ENCODE measurements at places on chromosomes 7 and 10. TPM values are rescaled to one million over a fixed set of nuclear protein-coding genes. Genes with fewer than 3 reads are reported as not detected.

DNA sequence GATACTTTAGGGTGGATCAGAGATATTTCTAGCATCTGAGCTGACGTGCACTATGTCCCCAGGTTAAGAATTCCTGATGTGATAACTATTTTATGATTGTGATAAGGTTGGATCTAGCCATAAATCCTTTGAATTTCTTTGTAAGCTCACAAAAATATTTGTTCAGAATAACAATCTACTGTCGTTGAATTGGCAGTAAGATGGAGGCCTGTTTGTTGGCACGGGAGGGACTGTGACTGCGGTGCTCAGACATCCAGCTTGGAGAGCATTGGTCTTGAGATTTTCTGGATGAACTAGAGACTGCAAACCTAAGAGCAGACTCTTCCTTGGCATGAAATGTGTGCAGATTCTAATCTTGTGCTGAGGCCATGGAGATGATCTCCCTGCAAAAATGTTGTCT, 131.1 kb downstream of the LRRC4 start:
- DNase-seq: no peak

DNA sequence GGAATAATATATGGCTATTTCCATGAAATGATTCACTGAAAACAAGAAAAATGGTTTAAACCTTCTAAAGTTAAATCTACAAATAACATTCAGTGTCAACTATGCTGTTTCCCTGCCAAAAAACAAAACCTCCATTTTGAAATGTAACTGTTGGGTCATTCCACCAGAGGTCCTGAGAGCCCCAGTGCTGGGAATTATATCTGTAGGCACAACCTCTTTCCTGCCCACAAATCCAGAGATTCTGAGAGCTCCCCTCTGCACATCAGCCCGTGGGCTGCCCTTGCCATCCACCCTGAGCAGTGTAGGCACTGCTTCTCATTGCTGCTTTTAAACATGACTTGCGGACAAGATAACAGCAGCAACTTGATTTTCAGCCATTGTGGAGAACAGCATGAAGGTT, 198.6 kb downstream of the TMEM178B start:
- no peak for DNase-seq

DNA sequence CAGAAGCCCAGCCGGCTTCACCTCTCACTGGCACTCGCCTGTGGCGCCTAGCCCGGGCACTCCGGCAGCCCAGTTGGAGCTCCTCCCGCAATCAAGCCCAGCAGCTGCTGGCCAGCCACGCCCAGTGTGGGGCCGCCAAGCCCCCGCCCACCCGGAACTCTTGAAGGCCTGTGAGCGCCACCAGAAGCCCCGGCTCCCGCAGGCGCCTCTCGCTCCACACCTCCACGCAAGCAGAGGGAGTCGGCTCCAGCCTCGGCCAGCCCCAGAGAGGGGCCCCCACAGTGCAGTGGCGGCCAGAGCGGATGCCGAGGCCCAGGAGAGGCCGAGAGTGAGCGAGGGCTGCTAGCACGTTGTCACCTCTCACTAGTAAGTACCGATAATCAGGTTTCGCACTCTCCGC, 240.7 kb downstream of the TFEC start:
- peak; percentile 16 for DNase-seq

FOXI2 gene
- 1.4 TPM for total RNA-seq

DNA sequence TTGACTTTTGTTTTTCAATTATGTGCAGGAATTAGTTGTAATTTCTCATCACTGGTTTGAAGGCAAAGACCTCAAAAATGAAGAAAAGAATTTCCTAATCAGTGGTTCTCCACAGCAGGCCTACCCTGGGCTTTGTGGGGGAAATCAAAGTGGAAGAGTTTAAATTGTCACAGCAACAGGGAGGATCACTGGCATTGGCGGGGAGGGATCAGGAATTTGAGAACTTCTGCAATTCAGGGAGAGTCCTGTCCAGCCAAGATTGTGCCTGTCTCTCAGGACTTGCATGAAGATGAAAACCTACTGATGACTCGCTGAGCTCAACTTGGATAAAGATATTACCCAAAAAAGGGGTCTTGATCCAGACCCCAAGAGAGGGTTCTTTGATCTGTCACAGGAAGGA, 70.1 kb downstream of the HACD1 start:
- no peak for DNase-seq

DNA sequence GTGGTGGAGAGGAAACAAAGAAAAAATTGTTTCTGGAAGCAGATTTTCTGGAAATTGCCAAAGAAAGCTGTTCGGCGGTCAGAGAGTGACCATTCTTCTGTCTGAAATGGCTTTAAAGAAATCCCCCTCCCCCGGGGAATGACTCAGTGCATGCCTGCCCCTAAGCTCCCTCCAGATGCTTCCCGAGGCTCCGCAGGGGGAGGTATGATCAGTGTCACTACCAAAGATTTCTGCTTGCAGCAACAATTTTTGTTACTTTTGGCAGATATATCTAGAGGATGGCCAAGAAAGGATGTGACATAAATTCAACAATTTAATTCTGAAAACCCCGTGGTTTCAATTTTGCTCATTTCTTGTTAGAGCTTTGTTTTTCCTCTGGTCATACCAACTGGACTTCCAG, 163.9 kb downstream of the JCAD start:
- DNase-seq: peak; percentile 20

PTPN20 gene
- total RNA-seq: 0.96 TPM

DNA sequence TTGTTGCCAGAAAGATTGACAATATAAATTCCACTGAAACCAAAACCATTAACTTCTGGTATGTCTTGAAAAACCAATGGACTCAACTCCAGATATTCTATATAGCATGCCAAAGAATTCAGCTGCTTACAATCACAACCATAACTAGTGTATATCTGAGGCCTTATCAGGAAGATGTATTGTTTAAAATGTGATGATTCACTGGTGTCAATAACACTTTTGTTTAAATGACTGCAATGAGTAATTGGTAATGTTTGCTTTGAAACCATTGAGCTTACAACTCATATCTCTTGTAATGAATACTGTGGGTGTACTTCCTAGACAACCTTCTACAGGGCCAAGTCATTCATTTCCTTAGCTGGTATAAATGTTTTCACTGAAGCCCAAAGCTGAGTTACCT, 727.9 kb upstream of the KCND2 start:
- no peak for DNase-seq

RAMP3 gene
- 0.85 TPM for total RNA-seq

DNA sequence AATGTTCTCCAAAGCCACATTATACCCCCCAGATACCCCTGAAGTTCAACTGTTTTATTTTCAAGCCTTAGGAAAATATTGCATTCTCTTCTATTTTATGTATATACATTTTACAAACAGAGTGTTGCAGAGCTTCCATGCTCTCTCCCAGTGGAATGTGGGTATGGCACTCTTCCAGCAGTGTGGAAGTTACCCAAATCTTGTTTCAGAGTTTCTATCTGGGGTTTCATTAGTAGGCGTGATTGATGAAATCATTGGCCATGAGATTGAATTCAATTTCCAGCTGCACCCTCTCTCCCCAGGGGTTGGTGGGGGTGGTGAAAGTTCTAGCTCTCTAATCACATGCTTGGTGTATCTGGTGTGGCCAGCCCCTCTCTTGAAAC, 350.4 kb downstream of the RPS24 start:
- DNase-seq: no peak

GATA3 gene
- 0.72 TPM for total RNA-seq

MKRN1 gene
- total RNA-seq: 106 TPM

EVX1 gene
- not detected for total RNA-seq

C10orf105 gene
- total RNA-seq: 0.48 TPM

FEZF1 gene
- 20.0 TPM for total RNA-seq

- DNase-seq: no peak
These were observed 72.8 kb upstream of the MPP7 start for GRCh38 chr10:28375399-28376354.

DNA sequence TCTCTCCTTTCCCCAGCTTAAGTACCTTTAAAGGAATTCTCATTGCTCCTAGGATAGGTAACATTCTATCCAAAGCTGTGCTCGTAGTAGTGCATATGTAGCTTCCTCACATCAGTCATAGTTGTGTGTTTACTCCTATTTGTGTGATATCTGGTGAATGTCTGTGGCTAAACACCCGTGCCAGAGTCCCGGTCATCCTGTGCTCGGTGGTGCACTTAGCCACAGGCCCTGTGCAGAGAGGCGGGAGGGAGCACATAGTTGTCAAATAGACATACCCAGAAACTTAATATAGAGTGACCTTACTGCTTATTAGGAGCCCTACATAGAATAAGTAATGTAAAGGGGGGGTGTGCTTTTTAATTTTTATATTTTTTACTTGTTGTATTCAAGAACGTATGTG, 76.6 kb downstream of the RBM33 start:
- no peak for DNase-seq

DNA sequence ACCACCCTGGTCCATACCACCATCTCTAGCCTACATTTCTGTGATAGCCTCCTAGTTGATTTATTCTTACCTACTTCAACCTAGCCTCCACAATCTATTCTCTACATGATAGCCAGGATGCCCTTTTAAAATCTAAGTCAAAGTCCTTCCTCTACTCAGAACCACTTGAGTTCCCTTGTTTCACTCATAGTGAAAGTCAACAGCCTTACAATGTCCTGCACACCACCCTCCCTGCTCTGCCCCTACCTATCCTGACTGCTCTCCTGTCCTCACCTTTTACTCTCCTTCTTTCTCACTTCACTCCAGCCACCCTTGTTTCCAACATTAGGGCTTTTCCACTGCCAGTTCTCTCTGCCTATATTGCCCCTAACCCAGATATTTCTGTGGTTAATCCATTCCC, 146.7 kb downstream of the GRM3 start:
- DNase-seq: no peak

DNA sequence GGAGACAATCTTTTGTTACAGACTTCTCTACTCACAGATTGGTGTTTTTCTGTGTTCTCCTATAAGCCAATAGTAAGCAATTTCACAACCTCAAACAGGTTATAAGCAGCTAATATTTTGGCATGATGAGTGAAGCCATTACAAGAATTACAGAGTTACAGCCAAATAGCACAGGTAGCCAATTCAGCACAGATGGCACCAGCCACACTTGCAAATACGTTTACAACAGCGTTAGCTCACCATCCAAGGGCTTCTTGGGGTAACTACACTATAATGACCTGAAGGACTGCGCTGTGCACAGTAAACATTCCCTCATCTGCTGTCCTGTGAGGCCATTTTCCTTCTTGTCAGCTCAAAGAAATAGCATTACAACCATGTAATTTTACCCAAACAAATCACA, 428.6 kb downstream of the TCERG1L start:
- DNase-seq: no peak

DNA sequence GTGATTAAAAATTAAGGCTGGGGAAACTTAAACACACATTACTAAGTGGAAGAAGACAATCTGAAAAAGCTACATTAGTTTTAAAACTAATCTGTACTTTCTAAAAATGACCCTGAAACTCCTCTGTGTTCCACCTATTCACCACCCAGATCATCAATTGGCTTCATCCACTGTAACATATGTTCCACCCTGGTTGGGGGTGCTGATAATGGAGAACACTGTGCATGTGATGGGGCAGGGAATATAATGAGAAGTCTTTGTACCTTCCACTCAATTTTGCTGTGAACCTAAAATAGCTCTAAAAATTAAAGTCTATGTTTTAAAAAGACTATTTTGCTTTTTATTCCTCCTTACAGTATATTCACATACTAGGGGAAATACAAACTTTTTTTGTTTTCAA, 132.7 kb downstream of the CNOT4 start:
- no peak for DNase-seq

- no peak for DNase-seq
These were observed 29.3 kb upstream of the DDX50 start for GRCh38 chr10:68871731-68872342.

ZMIZ2 gene
- total RNA-seq: 99.1 TPM

- DNase-seq: no peak
These were observed 4.4 kb downstream of the SPOCK2 start for GRCh38 chr10:72083790-72084459.

- no peak for DNase-seq
These were observed 25.4 kb upstream of the ANK3 start for GRCh38 chr10:60414877-60415585.

GRCh38 chr7:128076796-128077271, 45.6 kb upstream of the LRRC4 start:
- DNase-seq: no peak

DNA sequence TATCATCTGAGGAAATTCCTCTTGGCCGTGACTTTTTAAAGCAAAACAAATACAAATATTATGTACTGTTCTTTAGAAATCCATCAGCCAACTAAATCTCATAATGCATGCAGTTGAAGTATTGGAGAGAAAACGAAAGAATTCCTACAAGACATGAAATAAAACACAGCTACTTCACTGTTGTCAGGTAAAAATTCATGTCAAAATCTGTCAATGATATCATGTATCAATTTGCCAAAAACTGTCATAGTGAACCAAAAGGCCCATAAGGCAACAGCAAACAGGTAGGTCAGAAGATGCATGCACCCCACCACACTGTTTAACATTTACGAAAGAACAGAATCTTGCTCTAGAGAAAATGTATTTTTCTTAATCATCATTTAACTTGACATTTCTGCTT, 2.3 kb downstream of the GPR22 start:
- no peak for DNase-seq

CFAP70 gene
- 0.31 TPM for total RNA-seq

UBN2 gene
- total RNA-seq: 39.0 TPM

GRCh38 chr7:104643587-104644217, 315.3 kb downstream of the LHFPL3 start:
- DNase-seq: peak; percentile 26

DNA sequence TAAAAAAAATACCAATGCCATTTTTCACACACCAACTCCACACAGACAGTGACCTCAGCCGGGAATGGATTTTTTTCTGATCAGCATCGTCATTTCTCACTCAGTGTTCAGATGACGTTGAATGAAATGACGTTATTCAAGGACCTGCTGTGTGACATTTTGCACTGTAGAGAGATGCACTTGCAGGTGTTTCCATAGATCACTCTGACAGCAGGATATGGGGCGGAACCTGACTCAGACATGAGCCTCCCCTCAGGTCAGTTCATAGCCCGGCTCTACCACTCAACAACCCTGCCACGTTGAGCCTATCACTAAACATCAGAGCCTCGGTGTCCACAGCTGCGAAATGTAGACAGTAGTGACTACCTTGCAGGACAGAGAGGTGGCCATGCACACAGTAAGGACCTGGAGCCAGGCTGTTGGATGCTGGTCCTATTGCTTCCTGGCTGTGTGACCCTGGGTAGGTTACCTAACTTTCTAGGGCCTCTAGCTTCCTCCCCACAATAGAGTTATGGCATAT, 41.4 kb upstream of the ANTXRL start:
- no peak for DNase-seq
